ENCODE measurements at places on chromosomes 4 and X.
A peak's percentile ranks its signal among the peaks of the same experiment; 100 is the strongest.

DNA sequence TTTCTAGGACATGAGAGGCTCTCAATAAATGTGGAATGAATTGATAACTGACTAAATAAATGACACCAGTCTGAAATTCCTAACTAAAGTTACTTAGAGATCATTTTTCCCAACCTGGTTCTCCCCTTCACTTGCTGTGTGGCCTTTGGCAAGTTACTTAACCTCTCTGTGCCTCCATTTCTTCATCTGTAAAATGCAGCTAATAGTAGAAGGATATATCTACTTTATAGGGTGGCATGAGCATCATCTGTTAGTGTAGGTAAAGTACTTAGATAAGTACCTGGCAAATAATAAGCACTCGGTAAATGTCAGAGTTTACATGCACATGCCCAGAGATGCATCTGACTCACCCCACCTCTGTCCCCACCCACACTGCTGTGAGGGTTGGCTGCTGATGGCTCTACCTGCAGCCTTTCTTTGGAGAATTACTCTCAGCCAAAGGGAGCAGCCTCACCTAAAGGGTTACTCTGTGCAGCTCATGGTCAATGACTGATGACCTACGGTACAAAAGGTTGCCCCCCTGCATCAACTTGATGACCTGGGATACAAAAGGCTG is 139.3 kb downstream of the CHIC2 start:
- no peak for DNase-seq

DNA sequence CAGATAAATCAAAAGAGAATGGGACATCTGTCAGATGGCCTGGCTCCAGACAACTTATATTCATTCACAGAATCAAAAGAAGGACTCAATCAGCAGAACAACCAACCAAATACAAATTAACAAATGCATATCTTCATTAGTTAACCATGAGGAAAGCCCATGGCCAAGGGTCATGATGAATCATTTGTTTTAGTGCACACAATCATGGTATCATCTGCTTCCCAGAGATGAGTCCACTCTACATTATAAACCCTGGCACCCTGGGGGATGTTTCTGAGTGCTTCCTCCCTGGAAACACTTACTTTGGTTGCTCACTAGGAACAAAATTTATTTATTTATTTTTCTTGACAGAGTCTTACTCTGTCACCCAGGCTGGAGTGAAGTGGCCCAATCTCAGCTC is 453.3 kb upstream of the HS3ST1 start:
- no peak for DNase-seq

- no peak for DNase-seq
These were observed 22.6 kb downstream of the PLS3 start for GRCh38 chrX:115583496-115584004.

DNA sequence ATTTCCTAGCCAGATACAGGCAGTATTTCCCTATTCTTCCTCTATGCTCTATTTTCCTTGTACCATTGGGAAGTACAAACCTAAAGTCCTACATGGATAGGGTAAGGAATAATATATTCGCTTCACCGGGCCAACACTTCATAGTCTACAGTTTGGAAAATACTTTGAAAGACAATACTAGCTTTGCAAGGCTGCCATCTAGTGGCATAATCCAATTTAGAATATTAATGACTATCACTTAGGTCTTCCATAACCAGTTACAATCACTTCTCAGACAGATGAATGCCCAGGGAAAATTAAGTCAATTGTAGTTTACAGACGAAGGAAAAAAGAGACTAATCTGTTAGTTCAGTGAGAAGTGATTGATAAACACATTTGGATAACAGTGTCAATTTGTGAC is 141.0 kb upstream of the FAM47C start:
- no peak for DNase-seq

GRCh38 chr4:99300934-99301333 is 10.1 kb upstream of the ADH1A start:
- DNase-seq: no peak

DNA sequence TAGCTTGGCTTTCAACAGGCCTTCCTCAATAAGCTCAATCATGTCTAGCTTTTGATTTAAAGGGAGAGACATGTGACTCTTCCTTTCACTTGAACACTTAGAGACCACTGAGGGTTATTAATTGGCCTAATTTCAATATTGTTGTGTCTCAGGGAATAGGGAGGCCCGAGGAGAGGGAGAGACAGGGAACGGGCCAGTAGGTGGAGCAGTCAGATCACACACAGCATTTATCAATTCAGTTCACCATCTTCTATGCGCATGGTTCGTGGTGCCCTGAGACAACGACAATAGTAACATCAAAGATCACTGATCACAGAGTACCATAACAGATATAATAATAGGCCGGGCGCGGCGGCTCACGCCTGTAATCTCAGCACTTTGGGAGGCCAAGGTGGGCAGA is 17.8 kb downstream of the ZNF81 start:
- DNase-seq: no peak

- DNase-seq: no peak
These were observed 1.0 kb upstream of the PGRMC1 start for GRCh38 chrX:119235051-119235511.

GRCh38 chr4:75306506-75306905 is 207.7 kb downstream of the RCHY1 start:
- DNase-seq: no peak

DNA sequence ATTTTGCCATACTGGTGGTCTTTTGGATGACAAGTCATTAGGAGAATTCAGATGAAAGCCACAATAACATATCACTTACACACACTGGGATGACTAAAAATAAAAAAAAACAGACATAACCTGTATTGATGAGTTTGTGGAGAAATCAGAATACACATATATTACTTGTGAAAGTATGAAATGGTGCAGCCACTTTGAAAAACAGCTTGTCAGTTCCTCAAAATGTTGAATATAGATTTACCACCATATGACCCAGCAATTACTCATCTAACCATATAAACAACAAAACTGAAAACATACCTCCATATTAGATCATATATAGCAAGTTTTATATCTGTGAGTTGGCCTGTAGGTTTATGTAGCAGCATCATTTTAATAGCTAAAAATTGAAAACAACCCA is 608.7 kb downstream of the TLL1 start:
- DNase-seq: no peak

GRCh38 chr4:36502350-36502749 is 220.9 kb downstream of the DTHD1 start:
- no peak for DNase-seq

- DNase-seq: no peak
These were observed 665.4 kb upstream of the PABPC4L start for GRCh38 chr4:134867027-134867426.

GRCh38 chr4:26334366-26334765 is 13.6 kb downstream of the RBPJ start:
- DNase-seq: no peak

DNA sequence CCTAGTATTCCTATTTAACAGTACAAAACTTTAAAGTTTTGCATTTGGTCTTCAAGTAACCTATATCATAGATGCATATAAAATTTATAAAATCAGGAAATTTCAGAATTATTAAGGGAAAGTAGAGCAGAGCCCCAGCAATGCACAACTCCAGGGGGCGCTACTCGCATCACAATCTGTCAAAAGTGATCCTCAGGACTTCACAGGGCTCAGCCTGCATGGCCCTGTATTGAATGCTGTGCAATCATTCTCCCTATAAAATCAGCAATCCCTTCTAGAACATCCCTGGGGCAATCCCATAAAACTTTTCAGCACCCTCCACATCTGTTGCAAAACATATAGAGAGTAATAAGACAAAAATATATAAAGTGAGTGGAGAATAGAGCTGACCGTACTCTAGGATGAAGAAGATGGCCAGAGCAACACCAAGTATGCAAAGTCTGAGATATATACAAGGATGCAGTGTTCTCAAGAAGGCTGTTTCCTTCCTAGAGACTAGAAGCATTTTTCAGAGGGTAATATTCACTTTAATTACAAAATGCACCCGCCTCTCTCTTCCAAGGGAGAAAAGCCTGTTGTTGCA is 12.5 kb upstream of the PPARGC1A start:
- no peak for DNase-seq

DNA sequence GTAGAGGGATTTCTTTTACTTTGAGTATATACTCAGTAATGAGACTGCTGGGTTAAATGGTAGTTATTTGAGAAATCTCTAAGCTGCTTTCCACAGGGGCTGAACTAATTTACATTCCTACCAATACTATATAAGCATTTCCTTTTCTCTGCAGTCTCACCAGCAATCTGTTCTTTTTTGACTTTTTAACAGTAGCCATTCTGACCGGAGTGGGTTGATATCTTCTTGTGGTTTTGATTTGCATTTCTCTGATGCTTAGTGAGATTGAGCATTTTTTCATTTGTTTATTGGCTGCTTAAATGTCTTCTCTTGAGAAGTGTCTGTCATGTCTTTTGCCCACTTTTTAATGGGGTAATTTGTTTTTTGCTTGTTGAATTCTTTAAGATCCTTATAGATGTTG is 43.3 kb downstream of the SPCS3 start:
- DNase-seq: no peak

DNA sequence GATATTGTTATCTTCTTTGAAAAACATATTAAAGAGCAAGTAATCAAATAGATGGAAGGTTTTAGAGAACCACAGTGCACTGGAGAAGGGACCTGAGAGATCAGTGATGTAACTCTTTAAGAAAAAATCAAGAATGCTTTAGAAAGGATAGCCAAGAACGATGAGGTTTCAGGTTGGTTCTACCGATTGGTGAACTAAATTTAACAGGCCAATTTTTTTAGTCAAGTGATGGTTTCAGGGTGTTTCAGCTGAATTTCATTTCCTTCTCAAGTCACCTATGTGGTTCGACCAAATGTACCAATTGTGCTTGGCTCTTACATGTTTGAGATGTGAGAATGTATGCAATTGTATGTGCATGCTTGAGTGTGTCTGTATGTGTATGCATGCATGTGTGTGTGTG is 26.5 kb downstream of the HS3ST1 start:
- DNase-seq: no peak

DNA sequence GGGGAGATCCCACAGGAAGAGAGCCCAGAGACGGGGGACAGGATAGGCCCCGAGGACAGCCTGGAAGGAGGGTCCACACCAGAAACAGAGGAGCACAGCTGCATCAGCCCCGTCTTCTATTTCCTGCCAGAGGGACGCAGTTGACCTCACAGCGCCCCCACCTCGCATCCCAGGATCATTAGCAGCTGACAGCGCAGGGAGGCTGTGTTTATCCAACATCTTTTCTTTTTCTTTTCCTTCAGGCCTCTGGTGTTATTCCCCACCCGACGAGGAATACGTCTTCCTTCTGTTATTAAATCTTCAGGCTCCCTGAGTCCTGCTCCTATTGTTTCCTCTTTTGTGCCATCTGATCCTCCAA is 75.4 kb downstream of the DCHS2 start:
- no peak for DNase-seq

DNA sequence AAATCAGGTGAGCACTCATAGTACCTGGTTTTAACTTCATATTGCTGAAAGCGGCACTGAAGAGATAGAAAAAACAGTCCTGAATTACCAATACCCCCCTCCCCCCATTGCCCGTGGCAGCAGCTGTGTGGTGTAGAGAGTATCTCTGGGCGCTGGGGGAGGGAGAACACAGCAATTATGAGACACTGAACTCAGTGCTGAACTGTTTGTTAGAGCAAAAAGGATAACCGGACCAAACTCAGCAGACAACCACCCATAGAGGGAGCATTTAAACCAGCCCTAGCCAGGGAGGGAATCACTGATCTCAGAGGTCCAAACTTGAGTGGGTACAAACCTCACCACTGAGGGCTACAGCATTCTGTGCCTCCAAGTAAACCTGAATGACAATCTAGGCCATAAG is 457.4 kb upstream of the TEX13C start:
- no peak for DNase-seq

GRCh38 chrX:1239681-1240142 is 27.3 kb upstream of the CRLF2 start:
- peak; percentile 19 for DNase-seq

DNA sequence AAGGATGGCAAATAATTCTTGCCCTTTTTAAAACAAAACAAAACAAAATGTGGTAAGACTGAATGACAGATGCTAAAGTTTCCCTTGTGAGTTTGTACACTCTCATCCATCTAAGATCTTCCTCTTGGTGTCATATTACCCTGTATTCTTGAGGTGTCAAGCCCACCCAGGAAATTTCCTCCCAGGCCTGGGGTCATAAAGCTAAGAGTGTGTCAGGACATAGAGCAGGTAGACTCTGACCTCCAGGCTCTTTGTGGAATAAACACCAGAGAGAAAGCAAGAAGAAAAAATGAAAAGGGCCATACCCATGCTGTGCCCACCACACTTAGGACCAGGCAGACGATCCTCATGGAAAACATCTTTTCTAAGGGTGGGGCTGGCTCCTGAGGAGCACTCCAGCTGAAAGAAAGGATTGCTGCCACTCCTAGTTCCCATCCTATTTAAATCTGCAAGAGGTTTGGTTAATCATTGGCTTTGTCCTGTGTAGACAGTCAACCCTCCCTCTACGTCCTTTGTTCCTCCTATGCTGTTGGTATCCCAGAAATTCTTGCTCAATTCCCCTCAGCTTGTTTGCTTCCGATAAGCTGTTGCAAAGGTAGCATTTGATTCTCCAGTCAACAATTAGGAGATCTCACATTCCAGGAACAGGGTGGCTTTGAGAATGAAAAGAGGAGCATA is at the start of gene FGA:
Gene FGA (minus strand): TSS at position 414 of the 678 bp plus-strand sequence. CDS start 55 bp downstream, at position 359.
- no peak for DNase-seq

DNA sequence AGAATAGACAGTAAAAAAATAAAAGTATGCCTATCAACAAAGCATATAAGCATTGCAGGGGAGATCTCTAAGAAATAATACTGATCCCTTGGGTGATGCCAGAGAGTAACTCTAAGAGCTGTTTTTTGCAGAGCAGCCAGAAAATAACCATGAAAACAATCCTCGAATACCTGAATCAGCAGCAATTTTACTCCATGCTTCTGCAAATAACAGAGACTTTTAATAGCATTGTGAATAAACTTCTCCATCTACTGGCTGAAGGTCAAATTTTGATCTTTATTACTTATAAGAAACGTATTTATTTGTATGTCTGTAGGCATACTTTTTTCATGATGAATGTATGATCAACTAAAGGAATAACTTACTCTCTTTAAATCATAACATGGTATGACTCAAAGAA is 334.5 kb downstream of the GALNTL6 start:
- DNase-seq: no peak

DNA sequence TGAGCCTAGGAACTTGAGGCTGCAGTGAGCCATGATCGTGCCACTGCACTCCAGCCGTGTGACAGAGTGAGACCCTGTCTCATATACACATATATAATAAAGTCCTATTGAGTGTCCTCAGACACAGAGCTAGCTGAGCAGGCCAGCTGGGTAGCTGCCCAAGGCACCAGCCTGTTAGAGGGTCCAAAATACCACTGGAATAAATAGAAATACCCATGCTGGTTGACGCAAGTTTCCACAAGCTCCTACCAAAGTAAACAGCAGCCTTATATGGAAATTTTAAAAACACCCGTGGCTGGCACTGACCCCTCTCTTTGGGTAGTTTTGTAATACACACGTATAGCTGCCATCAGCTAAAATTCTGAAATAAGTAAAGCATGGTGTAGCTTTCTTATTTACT is 348.6 kb downstream of the BCOR start:
- DNase-seq: no peak

- DNase-seq: no peak
These were observed 136.5 kb downstream of the RTL3 start for GRCh38 chrX:78522601-78523000.

- DNase-seq: no peak
These were observed 131.2 kb downstream of the UNC5C start for GRCh38 chr4:95417531-95417930.

GRCh38 chr4:181331214-181331613 is 912.0 kb upstream of the TENM3 start:
- DNase-seq: no peak

GRCh38 chr4:2159931-2160330 is 82.0 kb downstream of the HAUS3 start:
- DNase-seq: no peak

- no peak for DNase-seq
These were observed 251.2 kb downstream of the PAPSS1 start for GRCh38 chr4:107468812-107469211.

GRCh38 chr4:7194251-7195140 is 2.2 kb downstream of the SORCS2 start:
- DNase-seq: peak; percentile 31
